AG08395 (cell line): ENCODE measurements at places on chromosomes 4 and X.

DNA sequence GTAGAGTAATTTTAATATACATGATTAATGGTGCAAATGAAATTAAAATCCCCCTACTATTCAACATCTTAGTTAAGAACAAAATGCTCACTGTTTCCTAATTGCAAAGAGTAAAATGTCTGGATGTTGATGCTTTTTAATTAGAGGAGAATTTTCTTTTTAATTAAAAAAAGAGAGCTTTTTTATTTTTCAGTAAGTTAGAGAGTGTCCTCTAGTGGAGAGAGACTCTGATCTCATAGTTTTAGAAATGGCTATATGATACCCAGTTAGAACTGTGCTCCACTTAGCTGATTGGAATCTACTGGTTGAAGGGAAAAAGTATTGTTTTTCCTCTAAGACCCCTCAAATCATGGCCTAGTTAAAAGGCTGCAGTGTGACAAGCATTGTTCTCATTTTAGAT is 312.0 kb upstream of the MAGEB2 start:
- DNase-seq = peak; percentile 6

DNA sequence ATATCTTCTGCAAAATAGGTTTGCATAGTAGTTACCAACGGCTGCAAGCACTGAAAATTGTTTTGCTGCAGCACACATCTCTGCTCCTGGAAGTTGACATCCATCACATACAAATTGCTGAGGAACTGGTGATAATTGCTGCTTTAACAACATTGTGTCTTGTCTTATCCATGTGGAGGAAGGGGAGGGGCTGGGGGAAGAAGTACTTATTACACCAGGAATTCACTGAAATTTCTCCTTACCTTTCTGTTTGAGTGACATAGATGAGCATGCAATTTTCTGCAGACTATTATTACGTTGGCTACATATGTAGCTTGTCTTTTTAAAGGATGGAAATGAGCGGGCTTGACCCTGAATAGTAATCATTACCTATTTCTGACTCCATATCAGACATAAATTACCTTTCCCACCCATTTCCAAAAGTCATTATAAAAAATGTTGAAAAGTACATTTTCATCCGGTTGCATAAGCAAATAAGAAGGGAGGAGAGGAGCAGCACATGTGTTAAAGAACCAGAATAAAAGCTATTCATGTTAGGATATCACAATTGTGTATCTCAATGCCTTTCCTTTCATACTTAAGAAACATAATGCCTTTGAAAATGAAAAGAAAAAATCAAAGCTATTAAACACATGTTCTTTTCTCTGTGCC is 1905.6 kb downstream of the PCDH7 start:
- DNase-seq = no peak

DNA sequence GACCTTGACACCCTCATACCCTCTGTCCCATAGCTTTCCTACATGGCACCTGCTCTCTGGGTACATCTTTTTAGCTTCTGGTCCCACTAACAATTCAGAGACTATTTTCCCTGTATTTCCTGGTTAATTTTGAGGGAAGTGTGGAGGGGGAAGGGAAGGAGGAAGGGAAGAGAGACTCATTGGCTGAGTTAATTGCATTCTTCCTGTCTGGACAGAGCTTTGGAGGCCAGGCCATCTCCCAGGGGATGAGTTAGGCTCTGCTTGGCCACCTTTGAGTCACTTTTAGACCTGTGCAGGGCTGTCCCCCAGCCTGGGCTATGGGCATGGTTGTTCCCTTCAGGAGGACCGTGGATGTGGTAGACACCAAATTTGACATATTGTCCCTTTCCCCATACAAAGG is 167.9 kb upstream of the PGRMC2 start:
- no peak for DNase-seq

DNA sequence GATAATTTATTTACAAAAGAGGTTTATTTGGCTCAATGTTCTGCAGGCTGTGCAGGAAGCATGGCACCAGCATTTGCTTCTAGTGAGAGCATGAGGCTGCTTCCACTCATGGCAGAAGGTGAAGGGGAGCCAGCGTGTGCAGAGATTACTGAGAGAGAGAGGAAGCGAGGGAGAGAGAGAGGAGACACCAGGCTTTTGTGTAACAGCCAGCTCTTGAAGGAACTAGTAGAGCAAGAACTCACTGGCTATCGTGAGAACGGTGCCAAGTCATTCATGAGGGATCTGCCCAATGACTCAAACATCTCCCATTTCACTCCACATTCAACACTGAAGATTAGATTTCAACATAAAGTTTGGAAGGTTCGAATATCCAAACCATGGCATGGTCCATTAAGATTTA is 12.7 kb downstream of the GUCY1A1 start:
- DNase-seq = peak; percentile 6
